Stimulated activated CD4-positive, alpha-beta T cell treated with anti-CD3 and anti-CD28 coated beads, Interleukin-1b, Interleukin-23, amount 100 ng/mL, for 1 hour (primary cell): ENCODE measurements at places on chromosomes 5 and 9.

DNA sequence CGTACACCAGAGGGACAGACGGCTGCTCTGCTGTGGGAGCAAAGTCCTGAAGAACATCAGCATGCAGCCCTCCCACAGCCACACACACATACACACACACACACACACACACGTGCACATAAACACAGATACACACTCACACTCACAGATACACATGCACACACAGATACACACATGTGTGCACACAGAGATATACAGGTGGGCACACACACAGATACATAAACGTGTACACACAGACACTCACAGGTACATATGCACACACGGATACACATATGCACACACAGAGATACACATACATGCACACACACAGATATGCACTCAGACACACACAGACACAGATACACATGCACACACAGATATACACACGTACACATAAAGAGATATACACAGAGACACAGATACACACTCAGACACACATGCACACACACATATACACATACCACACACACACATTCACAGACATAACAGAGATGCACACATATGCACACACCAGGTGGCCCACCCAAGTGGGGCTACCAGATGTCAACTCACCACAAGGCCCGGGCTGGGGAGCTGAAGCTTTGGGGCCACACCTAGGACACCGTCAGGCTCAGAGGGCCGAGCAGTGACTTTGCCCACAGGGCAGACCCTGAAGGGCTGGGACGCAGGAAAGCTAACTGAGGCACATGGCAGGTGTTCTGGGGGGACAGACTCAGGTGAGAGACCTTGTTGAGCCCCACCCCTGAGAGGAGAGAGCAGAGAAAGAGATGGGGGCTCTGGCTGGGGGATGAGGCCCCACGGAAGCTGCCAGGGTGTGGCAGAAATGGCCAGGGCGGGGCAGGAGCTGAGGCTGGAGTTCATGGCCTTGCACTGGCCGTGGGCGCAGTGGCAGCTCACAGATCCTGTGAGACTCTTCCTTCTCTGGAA is 148.6 kb upstream of the PPP1R26 start:
- DNase-seq: no peak

DNA sequence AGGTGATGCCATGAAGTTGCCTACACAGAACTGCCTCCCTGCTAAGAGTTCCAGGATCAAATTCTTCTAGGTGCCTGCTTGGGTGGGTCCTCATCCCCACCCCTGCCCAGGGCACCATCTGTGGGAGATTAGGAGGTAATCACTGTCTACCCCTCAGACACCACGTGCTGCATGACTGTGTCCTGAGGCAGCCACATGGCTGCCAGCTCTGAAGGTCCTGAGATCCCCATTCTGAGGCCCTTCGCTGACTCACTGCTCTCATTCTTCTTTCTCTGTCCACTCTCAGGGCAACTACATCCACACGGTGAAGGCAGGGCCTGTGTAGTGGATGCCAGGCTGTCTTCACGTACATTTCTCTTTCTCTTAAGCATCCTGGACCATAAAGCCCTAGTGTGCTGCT is 222.9 kb upstream of the ANKRD55 start:
- DNase-seq: no peak

DNA sequence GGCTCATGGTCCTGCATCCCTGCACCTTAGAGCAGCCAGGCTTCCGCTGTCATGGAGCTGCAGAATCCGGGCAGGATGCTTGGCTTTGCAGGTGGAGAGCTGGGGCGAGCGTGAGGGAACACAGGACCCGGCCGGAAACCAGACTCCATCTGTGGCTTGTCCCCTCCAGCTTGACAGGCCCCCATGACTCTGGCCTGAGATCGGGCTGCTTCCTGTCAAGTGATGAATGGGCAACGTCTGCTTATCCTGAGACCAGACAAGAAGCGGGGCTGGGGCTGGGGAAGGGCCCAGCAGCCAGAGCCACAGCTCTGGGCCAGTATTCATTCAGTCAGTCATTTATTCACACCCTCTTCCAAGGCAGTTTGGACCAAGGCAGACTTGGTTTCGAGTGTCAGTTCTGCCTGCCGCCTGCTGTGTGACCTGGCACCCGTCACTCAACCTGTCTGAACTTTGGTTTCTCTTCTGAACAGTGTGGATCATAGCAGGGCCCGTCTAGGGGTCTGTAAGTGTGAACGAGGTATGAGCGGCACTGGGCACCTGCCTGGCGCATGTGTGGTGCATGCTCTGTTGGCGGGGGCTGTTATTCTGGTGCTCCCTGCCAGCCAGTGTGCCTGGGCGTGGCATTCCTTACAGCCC is 37.5 kb downstream of the NEK6 start:
- no peak for DNase-seq

- DNase-seq: no peak
Measured at GRCh38 chr5:134255418-134256150, 29.7 kb upstream of the PPP2CA start.

- no peak for DNase-seq
Measured at GRCh38 chr5:149378241-149378820, 761 bp downstream of the IL17B start.

DNA sequence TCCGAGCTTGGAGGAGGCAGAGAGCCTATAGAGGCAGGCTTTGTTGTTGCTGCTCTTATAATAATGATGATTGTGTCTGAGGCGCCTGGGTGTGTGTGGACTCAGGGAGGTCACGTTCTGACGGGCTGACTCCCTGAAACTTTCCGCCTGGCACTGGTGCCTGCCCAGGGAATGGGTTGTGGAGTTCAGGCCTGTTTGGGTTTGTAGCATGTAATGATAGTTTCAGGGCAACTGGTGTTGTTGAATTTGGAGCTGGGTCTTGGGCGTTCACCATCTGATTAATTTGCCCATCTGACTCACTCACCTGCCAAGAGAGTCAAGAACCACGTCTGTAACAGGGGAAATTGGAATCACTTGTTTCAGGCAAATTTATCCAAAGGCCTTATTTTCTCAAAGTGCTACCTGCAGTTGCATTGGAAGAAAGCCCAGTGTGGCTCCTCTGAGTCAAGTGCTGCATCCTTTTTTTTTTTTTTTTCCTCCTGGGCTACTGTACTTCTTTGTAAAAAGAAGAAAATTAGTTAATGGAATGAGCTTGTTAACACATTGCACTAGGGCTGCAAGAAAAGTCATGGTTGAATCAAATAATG is 386.5 kb downstream of the GADD45G start:
- DNase-seq: no peak

- no peak for DNase-seq
Measured at GRCh38 chr5:53068291-53068836, 41.2 kb downstream of the MOCS2 start.
